ENCODE measurements at places on chromosomes 5 and 9.

GRCh38 chr9:137417161-137418021, 5.6 kb downstream of the EXD3 start:
- peak; percentile 6 for DNase-seq

- DNase-seq, result no peak
These were observed 202.6 kb downstream of the TSSK1B start for GRCh38 chr5:113232221-113232620.

- DNase-seq, result peak; percentile 61
These were observed 628 bp downstream of the ATOSB start for GRCh38 chr9:35114840-35115628.

DNA sequence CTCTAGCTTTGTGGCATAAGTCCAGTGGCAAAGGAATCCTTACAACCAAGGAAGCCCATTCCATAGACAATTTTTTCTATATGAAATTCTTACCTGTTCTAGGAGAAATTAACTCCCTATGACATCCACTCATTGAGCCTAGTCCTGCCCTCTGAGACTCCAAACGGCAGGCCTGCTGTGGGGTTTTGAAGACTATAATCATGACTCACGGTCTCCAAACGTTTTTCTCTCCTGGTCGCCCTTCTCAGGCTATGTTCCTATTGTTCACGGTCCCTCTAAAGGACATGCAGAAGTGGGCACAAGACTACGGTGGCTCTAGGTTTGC, 611 bp downstream of the EXOSC3 start:
- no peak for DNase-seq

DNA sequence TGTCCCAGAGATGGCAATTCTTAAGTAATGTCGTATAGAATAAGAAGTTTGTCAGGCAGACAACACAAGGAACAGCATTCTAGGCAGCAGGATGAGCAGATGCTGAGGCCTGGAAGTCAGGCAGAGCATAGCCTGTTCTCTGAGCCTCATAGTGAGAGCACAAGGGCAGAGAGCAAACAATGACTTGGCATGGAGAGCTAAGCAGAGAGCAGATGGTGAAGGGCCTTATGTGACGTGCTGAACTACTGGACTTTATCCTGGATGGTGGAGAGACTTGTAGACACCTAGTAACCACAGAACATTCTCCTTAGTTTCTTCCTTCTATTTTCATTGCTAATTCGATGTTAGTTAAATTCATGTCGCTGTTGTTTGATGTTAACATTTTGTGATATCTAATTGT, 60.1 kb downstream of the KCTD16 start:
- DNase-seq, result no peak

GRCh38 chr5:91059409-91059808, 323.7 kb downstream of the ARRDC3 start:
- DNase-seq, result no peak

- no peak for DNase-seq
These were observed 17.0 kb downstream of the ASS1 start for GRCh38 chr9:130461731-130462130.

- DNase-seq, result peak; percentile 38
These were observed 6.4 kb downstream of the GRIA1 start for GRCh38 chr5:153496835-153497234.

DNA sequence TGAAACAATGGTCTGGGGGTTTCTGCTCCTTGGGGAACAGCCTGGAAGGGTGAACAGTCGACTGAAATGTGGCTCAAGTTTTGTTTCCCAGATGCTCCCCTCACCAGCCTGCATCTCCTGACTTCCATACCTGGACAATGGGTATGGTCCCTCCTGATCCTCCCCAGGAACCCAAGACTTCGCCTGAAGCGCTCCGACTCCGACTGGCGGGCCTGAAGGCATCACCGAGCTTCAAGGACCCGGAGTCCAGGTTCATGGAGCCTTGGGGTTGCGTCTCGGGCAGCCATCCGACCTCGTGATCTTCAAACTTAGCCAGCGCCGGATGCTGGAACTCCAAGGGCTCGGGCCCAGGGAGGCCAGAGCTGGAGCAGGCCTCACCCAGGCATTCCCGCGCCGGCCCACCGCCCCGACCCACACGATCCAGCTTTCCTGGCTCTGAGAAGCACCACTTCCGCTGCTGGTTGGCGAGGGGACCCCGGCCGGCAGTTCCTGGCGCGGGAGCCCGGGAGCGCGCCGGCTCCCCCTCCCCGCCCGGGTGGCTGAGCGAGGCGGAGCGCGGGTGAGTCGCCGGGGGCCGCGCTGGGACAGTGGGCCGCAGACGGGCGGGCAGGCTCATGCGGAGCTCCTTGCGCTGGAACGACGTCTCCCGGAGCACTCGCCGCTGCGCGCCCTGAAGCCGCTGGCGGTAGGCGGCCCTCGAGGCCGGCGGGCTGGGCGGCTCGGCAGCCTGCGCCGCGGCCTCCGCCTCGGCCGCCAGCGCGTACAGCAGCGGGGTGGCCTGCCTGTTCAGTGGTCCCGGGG, 5.2 kb downstream of the SHROOM1 start:
- DNase-seq, result no peak

- DNase-seq, result peak; percentile 14
These were observed 32.2 kb downstream of the EXD3 start for GRCh38 chr9:137390553-137391410.

DNA sequence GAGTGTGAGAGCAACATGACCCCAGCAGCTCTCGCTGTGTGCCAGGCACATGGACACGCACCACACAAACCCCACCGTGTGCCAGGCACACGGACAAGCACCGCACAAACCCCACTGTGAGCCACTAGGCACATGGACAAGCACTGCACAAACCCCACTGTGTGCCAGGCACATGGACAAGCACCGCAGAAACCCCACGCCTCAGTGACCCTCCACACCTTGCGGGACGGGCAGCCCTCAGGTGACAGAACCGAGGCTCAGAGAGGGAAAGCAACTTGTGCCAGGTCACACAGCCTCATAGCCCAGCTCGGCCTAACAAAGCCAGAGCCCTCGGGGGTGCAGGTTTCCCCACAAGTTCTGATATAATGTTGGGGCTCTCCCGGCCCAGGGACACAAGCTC, 2.0 kb upstream of the GPSM1 start:
- no peak for DNase-seq

GRCh38 chr5:125987677-125988255, 435.4 kb upstream of the GRAMD2B start:
- DNase-seq, result no peak

- DNase-seq, result no peak
These were observed 81.6 kb upstream of the CKMT2 start for GRCh38 chr5:81151546-81151945.

DNA sequence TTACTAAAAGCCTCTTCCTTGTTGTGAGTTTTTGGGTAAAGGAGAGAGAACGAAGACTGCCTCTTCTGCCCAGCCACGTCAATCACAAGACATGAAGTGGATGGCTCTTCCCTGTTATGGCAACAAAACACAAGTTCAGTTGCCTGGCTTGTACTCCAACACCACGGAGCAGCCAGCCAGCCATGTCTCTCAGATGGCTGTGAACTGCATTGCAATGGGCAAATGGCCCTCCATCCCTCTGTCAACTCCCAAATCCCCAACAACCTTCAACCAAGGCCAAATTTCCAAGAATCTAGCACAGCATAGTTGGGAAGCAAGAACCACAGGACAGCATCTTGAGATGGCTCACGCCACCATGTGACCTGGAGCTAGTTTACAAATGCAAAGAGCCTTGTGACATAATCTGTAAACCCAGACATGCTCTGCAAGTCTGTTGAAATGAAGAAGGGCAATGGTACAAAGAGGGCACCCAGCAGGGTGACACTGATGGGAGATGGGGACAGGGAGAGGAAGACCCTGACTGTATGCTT, 53.9 kb downstream of the ZNF366 start:
- no peak for DNase-seq

DNA sequence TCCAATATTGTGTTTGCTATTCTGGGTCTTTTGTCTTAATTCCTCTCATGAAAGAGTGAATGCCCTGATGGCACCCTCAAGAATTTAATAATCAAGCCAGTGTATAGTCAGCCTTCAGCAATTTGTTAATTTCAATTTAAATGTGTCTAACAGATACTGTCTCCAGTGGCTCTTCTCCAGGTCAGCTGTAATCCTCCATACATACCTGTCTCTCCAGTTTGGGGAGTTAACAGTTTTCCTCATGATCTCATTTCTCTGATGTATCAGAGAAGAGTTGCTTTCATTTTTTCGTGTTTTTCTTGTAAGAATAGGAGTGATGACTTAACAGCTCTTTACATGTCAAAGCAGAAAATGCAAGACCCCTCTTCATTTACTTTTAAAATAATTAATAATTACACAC, 500.3 kb upstream of the RORB start:
- no peak for DNase-seq

DNA sequence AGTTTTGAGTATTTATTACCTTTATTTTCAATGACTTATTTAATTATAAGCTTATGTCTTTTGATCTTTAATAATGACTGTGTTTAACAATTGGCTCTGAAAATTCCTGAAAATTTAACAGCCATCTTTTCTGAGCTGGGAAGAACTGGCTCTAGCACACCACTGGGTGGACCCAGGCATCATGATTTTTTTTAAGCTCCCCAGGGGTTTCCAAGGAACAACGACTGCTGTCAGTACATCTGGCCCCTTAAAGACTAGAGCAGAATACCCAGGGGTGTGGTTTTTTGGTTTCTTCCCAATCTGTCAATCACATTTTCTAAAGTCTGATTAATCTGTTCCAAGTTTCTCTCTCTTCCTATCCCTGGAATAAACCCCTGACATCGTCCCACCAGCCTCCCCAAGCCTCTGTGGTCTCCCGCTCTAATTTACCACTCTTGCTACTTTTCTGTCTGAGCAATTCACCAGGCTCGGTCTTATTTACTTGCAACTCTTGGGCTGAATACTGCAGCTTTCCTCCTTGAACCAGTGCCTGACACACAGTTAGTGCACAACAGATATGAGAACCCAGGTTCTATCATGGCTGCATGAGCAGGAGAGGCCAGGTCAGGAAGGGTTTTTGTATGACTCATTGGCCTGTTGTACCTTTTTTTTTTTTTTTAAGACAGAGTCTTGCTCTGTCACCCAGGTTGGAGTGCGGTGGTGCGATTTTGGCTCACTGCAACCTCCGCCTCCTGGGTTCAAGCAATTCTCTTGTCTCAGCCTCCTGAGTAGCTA, 321.9 kb downstream of the ZSWIM6 start:
- no peak for DNase-seq

DNA sequence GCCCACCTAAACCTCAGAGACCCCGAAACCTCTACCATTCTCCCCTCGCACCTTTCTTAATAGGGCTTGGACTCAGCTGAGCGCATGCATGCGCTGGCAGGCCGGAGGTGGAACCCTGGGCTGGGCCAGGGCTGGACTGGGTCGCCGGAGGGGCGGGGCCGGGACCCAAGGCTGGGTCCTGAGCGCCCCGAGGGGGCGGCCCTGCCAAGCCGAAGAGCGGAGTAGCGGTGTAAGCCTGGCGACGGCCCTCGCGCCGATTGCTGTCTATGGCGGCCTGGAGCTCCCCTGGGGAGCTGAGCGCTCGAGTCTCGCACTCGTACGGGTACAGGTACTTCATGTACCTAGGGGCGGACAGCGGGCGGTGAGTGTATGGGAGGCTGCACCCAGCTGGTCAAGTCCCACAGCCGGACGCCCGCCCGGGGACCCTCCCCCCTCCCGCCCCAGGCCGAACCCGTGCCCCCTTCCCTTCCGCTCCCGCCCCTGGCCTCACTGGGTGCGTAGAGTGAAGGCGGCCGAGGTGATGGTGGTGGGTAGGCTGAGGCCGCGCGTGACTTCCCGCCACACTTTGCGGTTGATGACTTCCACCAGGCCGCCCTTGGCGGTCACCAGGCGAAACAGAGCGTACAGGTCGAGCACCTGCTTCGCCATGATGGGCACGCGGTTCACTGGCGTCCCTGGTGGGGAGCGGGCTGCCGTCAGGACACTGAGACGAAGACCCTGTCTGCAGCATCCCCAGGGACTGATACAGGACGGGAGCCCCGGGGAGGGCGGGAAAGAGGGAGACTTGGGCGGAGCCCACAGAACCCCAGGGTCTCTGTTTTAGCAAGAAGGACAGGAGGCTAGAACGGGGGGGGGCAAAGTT, 3.3 kb upstream of the DCTN3 start:
- DNase-seq, result no peak

All from pons (tissue), 1 donor.